Transverse colon (tissue), 4 donors: ENCODE measurements at places on chromosomes 12 and 14.

DNA sequence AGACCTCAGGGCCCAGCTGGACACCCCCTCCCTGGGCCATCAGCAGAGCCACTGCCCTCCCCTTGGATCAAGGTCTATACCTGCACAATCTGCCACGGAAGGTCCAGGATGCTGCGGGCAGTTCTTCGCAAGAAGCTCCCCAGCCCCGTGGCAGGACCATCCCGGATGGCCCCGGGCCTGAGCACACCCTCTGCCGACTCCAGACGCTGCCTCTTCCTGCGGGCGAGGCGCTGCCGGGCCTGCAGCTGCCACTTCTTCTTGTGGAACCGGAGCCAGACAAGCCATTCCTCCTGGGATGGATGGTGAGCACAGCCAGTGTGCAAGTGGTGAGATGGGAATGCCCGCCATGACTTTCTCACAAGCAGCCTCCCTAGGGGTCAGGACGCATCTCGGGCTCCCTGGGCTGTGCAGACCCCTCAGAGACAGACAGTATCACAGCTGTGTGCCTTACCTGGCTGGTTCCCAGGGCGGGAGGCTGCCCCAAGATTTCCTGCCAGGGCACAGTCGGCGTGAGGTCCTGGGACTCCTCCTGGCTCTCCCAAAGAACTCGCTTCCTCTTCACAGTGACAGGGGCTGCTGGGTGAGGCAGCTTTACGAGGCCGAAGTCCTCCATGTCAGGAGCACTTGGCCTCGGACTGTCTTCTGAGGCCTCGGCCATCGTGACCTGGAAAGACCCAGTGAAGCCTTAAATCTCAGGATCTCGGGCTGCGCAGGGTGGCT is 30.8 kb downstream of the P2RX2 start:
- DNase-seq: peak; percentile 31
- peak overlapping the region; percentile 57 for H3K27ac ChIP-seq
- H3K36me3 ChIP-seq: peaks cover 14% of the 10 kb centered on the region
- no peaks in the 10 kb centered on the region for H3K27me3 ChIP-seq
- no peaks in the 10 kb centered on the region for H3K4me1 ChIP-seq

- no peak for DNase-seq
- no peaks in the 10 kb centered on the region for H3K36me3 ChIP-seq
- H3K27me3 ChIP-seq: no peaks in the 10 kb centered on the region
- no peak overlapping the region for H3K27ac ChIP-seq
Measured at GRCh38 chr12:75558287-75558686, 46.9 kb upstream of the KRR1 start.

DNA sequence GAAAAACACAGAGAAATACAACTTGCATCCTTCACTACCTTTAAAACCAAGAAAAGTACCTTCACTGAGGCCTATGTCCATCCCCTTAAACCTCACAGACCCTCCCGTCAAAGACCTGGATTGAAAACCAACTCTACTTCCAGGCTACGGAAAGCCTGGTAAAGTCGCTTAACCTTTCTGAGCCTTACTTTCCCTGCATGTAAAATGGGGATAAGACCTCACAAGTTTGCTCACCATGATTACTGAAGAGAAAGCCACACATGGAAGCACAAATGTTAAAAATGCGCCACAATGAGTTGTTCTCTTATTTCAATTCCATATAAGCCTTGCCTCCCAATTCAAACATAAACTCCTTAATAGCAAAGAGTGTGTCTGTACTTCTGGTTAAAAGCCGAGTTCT is 8.4 kb downstream of the ACTN1 start:
- H3K4me3 ChIP-seq: no peak overlapping the region
- no peak for DNase-seq
- peak overlapping the region; percentile 99 for H3K27ac ChIP-seq
- H3K36me3 ChIP-seq: no peaks in the 10 kb centered on the region
- no peaks in the 10 kb centered on the region for H3K27me3 ChIP-seq
- H3K4me1 ChIP-seq: peaks cover 100% of the 10 kb centered on the region

GRCh38 chr12:101935890-101936746 is 58.7 kb downstream of the DRAM1 start:
- H3K4me3 ChIP-seq: no peak overlapping the region
- peak; percentile 24 for DNase-seq
- H3K36me3 ChIP-seq: no peaks in the 10 kb centered on the region
- no peaks in the 10 kb centered on the region for H3K4me1 ChIP-seq
- no peaks in the 10 kb centered on the region for H3K27me3 ChIP-seq

- no peak overlapping the region for H3K4me3 ChIP-seq
- H3K4me1 ChIP-seq: no peaks in the 10 kb centered on the region
- peak; percentile 41 for DNase-seq
- no peaks in the 10 kb centered on the region for H3K36me3 ChIP-seq
- peak overlapping the region; percentile 49 for H3K27ac ChIP-seq
Measured at GRCh38 chr12:104740668-104741067, 217.4 kb downstream of the SLC41A2 start.

DNA sequence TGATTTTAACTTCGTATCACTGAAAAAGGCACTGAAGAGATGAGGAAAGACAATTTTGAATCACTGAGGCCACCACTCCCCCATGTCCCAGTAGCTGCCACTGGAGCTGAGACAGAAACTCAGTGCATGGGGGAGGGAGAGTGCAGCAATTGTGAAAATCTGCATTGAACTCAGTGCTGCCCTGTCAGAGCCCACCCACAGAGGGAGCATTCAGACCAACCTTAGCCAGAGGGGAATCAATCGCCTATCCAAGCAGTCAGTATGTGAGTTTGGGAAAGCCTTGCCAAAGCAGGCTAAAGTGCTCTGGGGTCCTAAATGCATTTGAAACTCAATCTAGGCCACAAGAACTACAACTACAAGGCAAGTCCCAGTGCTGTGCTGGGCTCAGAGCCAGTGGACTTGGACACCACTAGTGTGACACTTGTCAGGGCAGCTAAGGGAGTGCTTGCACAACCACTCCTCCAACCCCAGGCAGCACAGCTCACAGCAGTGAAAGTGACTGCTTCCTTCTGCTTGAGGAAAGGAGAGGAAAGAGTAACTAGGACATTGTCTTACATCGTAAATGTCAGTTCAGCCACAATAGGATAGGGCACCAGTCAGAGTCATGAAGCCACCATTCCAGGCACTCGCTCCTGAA is 13.3 kb downstream of the RNASE3 start:
- no peaks in the 10 kb centered on the region for H3K36me3 ChIP-seq
- no peaks in the 10 kb centered on the region for H3K27me3 ChIP-seq
- DNase-seq: no peak
- H3K4me3 ChIP-seq: no peak overlapping the region

DNA sequence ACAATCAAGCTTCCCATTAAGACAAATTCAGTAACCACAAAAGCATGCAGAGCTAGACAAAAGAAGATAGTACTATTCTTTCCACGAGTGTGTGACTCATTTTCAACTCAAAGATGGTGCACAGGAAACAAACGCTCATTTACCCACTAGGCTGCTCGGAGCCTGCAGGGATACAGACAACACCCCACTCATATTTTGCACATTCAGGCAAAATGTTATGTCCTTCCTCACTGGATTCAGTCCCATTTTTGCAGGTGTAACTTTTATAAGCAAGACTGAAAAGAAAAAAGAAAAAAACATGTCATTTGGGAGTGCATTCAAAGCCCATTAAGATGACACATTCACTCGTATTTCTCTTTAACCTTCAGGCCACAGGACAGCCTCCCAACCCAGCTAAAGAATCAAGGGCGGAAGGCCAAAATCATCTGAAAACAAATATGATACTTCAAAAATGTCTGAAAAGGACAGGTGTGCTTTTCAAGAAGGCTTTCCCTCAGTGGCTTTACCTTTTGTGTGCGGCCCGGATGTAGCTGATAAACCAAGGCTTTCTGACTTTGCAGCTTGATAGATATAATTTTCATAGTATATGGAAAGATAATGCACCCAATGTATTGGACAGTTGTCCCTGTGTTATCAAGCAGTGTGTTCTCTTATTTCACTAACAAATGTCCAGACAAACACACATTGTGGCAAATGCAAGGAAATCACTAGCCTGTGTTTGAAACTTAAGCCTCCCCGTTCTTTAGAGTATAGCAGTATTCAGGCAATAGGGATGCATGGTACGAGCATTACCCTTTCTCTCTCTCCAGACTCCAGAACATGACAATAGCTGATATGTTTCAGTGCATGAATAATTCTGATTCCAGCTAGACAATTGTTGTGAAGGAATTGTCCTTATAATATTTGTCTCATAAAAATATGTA is 147.8 kb upstream of the KRR1 start:
- H3K4me3 ChIP-seq: no peak overlapping the region
- no peak for DNase-seq
- no peaks in the 10 kb centered on the region for H3K27me3 ChIP-seq
- H3K4me1 ChIP-seq: no peaks in the 10 kb centered on the region
- no peaks in the 10 kb centered on the region for H3K36me3 ChIP-seq
- H3K27ac ChIP-seq: no peak overlapping the region

GRCh38 chr12:25051656-25052195 is 102.8 kb upstream of the BCAT1 start:
- H3K36me3 ChIP-seq: no peaks in the 10 kb centered on the region
- DNase-seq: peak; percentile 23
- no peaks in the 10 kb centered on the region for H3K4me1 ChIP-seq
- no peak overlapping the region for H3K4me3 ChIP-seq
- H3K27me3 ChIP-seq: no peaks in the 10 kb centered on the region

DNA sequence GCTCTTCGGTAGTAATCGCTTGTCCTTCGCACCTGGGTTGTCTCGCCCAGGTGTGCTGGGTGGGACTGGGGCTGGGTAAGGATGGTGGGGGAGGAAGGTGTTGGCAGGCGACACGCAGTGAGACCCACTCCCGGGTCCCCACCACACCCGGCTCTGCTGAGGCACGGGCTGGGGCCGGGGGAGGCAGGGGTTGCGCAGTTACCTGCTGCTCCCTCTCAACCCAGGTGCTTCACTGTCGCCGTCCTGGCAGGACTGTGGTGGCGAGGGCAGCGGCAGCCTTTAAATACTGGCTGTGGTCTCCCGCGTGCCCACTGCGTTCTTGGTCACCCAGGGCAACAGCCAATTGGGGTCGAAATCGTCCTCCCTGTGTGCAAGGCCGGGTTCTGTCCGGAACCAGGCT is at the start of gene CCER1:
Gene CCER1, minus strand, starts transcription at position 256 of the 400 bp plus-strand sequence. CDS start 434 bp downstream, outside the sequence.
- no peaks in the 10 kb centered on the region for H3K36me3 ChIP-seq
- H3K27ac ChIP-seq: no peak within 1 kb of the TSS
- H3K4me1 ChIP-seq: no peaks in the 10 kb centered on the region
- H3K27me3 ChIP-seq: no peaks in the 10 kb centered on the region
- no peak for DNase-seq
- H3K4me3 ChIP-seq: no peak within 1 kb of the TSS

DNA sequence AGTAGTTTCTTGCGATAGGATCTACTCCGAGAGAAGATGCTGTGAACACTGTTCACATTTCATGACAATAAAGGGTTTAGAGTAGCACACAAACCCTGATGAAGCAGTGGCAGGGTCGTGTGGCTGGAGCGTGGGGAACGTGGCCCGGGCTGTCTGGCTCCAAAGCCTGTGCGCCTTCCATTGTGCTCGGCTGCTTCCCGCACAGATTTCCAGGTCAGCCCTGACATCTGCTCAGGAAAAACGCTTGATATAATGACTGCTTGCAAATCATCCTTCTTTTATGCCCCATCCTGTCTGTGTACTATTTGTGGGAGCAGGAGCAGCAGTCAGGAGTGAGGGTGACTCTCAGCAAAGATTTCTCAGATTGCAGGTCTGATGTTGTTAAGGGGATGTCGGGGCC is 78.6 kb downstream of the EML1 start:
- peaks cover 3% of the 10 kb centered on the region for H3K27me3 ChIP-seq
- no peaks in the 10 kb centered on the region for H3K36me3 ChIP-seq
- no peak overlapping the region for H3K27ac ChIP-seq

DNA sequence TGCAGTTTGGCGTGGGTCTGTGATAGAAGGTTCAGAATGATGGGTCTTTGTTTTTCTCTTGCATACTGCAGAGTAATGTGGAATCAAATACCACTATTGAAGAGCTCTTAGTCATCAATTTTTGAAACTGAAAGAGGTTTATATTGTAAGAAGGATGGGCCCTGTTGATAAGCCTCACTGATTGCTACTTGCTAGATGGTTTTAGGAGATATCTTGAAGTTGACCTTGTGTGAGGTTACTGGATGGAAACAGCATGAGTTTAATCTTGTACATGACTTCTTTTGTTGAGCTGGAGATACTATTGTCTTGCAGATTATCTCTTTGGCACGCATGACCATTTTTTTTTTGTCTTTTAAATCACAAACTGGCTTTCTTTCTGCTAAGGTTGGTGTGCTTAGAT is 13.8 kb downstream of the BICD1 start:
- H3K27ac ChIP-seq: no peak overlapping the region
- H3K4me3 ChIP-seq: no peak overlapping the region
- H3K27me3 ChIP-seq: no peaks in the 10 kb centered on the region
- H3K36me3 ChIP-seq: no peaks in the 10 kb centered on the region
